ENCODE measurements at places on chromosomes 5 and 9. TPM values are rescaled to one million over a fixed set of nuclear protein-coding genes. Genes with fewer than 3 reads are reported as not detected.

Gene SLC35D2
- 16.0 TPM for total RNA-seq

Gene SPATA24
- total RNA-seq: 17.3 TPM

Gene PCDHB2
- total RNA-seq: 2.2 TPM

Gene OR13C8
- not detected for total RNA-seq

Gene SUSD1
- 6.8 TPM for total RNA-seq

Gene SPRY4
- total RNA-seq: 8.3 TPM

Gene SLC25A2
- not detected for total RNA-seq

Gene MPDZ
- 68.4 TPM for total RNA-seq

Gene MEGF10
- total RNA-seq: 0.37 TPM

Gene NUTM2G
- not detected for total RNA-seq

Gene SPINK4
- not detected for total RNA-seq

Gene HRH2
- total RNA-seq: 58.0 TPM

Gene CCDC192
- not detected for total RNA-seq

Gene GRIN3A
- total RNA-seq: 0.59 TPM

Gene ANKRD31
- not detected for total RNA-seq

Gene KIF20A
- 0.59 TPM for total RNA-seq

Gene FGF10
- total RNA-seq: 0.59 TPM

Gene KCNMB1
- total RNA-seq: 0.47 TPM

Gene ALDH7A1
- 33.7 TPM for total RNA-seq

Gene CYSTM1
- 58.2 TPM for total RNA-seq

Gene BASP1
- 2.0 TPM for total RNA-seq

Gene MRPL22
- 79.1 TPM for total RNA-seq

Gene SVEP1
- 5.7 TPM for total RNA-seq

Gene SLC6A7
- total RNA-seq: not detected

Gene BARHL1
- total RNA-seq: not detected

Gene MEIKIN
- total RNA-seq: not detected

Gene RHOBTB3
- total RNA-seq: 90.0 TPM

Gene BAAT
- total RNA-seq: not detected

Gene KIAA0825
- 2.2 TPM for total RNA-seq

Gene STOM
- total RNA-seq: 153 TPM

Gene SLC44A1
- total RNA-seq: 14.3 TPM

Gene CCT5
- total RNA-seq: 95.8 TPM

Gene PTGER4
- 6.6 TPM for total RNA-seq

Gene CWC27
- 27.9 TPM for total RNA-seq

Gene C9
- total RNA-seq: not detected

Gene PDE4D
- total RNA-seq: 35.1 TPM

Gene MYMK
- total RNA-seq: not detected

Gene ADRA1B
- total RNA-seq: 1.4 TPM

Gene PPP1R26
- total RNA-seq: 23.3 TPM

Gene NMRK1
- 18.2 TPM for total RNA-seq

Gene LCP2
- 7.1 TPM for total RNA-seq

Gene PCDHGA7
- 7.0 TPM for total RNA-seq

Gene DDX4
- total RNA-seq: not detected

Gene GRXCR2
- total RNA-seq: 3.8 TPM

Gene EPB41L4A
- total RNA-seq: 18.6 TPM

Gene BTNL9
- total RNA-seq: 37.8 TPM

Gene CDK9
- total RNA-seq: 48.4 TPM

Gene CATSPER3
- 0.74 TPM for total RNA-seq
